NCI-H2029 treated with DMSO at 0.1 percent for 48 hours (cell line): ENCODE measurements at places on chromosomes 2 and 18.

DNA sequence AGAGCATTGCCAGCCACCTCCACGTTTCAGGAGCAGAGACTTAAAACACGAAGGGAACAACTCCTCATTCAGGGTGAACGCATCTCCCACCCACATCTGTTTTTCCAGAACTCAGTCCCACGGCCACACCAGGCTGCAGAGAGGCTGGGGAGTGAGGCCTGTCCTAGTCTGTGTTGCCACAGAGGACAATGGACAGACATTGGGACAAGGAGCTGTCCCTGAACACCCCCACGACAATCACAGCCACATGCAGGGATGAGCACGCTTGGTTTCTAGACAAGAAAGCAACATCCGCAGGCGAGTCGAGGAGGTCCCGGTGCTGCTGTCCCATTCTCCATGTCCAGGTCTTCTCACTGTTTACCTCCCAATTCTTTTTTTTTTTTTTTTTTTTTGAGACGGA is 167.4 kb downstream of the EIPR1 start:
- DNase-seq, result no peak

- DNase-seq, result no peak
Observed at GRCh38 chr2:119746836-119747686, 12.7 kb upstream of the PTPN4 start.

GRCh38 chr2:133286326-133286922 is 281.8 kb downstream of the NCKAP5 start:
- no peak for DNase-seq

- DNase-seq, result no peak
Observed at GRCh38 chr18:27312853-27313252, 127.7 kb upstream of the CHST9 start.

- DNase-seq, result no peak
Observed at GRCh38 chr2:64620661-64621060, 33.1 kb downstream of the SERTAD2 start.

- DNase-seq, result no peak
Observed at GRCh38 chr2:97812931-97813330, 99.6 kb downstream of the ZAP70 start.

DNA sequence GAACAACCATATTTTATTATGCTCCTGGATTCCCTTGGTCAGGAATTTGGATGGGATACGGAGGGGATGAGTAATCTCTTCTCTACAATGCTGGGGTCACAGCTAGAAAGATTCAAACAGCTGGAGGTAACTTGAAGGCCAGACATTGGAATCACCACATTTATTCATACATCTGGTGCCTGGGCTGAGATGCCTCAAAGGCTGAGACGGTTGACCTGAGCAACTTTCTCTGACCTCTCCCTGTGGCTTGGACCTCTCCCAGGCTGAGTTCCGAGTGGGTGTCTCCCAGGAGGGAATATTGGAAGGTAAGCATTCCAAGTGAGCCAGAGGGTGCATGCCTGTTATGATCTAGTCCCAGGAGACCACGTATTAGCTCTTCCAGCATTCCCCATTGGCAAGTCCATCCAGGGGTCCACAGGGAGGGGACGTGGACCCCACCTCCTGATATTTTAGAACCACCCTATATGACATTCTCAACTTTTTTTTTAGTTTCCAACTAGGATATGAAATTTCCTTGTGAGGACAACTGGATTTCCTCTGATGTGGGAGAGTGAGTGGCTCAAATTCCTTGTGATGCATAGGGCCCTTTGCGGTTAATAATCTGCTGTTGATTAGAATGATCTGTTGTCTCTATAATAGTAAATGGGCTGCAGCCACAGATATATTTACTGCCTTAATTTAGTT is 101.8 kb downstream of the MRPS9 start:
- DNase-seq, result no peak

GRCh38 chr2:225398372-225398771 is 1.1 kb upstream of the NYAP2 start:
- DNase-seq, result peak; percentile 18

- DNase-seq, result no peak
Observed at GRCh38 chr2:160175169-160176134, 24.6 kb downstream of the ITGB6 start.

- DNase-seq, result no peak
Observed at GRCh38 chr2:121321476-121321875, 36.5 kb upstream of the TFCP2L1 start.

- no peak for DNase-seq
Observed at GRCh38 chr2:100611079-100612029, 48.6 kb downstream of the PDCL3 start.

DNA sequence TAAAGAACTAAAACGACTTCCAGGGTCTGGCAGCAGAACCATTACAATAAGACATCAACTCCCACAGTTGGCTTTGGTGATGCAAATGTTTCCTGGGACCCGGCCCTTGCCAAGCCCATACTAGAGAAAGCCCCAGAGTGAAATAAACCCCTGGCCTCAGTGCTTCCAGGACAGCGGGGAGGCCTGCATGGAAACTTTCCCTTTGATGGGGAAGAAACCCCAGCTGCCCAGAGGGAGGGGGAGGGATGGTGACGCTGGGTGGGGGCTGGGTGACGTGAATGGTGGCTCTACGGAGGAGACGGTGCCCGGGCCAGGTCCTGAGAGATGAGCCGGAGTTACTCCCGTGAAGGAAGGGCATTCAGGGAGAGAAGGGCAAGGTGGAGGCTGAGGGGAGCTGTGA is 27.5 kb downstream of the INHBB start:
- no peak for DNase-seq
